WTC11 (cell line): ENCODE measurements at places on chromosomes 16 and 17.
A peak's percentile ranks its signal among the peaks of the same experiment; 100 is the strongest.

GRCh38 chr17:45018848-45019711 is 32.4 kb downstream of the DCAKD start:
- peak; percentile 38 for DNase-seq

DNA sequence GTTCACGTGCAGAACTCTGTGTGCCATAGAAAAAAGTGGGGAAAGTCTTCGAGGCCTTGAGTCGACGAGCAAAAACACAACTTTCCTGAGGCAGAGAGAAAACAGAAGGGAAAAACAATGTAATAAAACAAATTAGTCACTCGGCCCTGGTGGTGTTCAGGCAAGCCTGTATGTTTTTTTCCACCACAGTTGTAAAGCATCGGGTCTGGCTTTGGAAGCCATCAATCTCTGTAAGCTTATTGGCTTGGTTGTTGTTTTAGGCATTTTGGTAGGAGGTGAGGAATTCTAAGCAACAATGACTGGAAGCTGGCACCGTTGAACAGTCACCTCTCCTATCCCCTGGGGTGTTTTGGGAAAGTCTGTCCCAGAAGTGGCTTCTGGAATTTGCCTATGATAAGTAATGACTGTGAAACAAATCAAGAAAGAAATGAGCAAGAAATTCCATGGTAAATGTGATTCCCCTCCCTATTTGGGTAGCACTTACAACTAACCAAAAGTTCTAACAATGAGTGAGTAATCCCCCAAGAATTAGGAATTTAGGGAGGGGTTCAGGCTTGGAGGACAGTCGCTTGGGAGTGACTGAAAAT is 2.8 kb downstream of the CDH13 start:
- DNase-seq = no peak

GRCh38 chr17:5184288-5184687 is 7.4 kb downstream of the ZNF594 start:
- no peak for DNase-seq

DNA sequence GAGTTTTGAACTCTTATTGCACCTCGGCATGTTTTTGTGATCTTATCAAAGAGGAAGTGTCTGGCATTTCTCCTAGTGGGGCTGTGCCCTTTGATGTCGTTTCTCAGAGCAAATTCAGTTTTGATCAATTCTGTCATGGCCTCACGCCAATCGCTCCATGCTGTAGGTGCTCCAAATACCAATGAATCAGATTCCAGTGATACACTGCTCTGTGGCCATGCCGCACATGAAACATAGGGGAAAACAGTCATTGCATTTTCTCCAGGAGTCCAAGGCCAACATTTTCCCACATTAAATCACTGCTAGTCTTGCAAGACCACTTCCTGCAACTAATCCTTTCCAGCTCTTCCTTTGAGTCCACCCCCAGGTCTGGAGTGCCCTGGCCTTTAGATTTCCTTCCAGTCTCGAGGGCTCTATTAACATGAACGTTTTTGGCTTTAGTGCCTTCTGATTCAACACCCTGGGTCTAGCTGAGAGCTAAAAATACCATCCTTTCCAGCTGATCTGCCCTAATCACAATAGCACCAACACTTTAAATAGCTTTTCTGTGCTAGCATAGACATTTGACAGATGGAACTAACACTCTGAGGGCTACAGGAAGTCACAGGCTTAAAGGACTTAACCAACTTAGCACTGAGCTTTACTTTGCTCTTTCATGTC is 18.2 kb upstream of the RASL10B start:
- no peak for DNase-seq

- DNase-seq = no peak
Observed at GRCh38 chr17:78677303-78678221, 100.4 kb upstream of the DNAH17 start.

DNA sequence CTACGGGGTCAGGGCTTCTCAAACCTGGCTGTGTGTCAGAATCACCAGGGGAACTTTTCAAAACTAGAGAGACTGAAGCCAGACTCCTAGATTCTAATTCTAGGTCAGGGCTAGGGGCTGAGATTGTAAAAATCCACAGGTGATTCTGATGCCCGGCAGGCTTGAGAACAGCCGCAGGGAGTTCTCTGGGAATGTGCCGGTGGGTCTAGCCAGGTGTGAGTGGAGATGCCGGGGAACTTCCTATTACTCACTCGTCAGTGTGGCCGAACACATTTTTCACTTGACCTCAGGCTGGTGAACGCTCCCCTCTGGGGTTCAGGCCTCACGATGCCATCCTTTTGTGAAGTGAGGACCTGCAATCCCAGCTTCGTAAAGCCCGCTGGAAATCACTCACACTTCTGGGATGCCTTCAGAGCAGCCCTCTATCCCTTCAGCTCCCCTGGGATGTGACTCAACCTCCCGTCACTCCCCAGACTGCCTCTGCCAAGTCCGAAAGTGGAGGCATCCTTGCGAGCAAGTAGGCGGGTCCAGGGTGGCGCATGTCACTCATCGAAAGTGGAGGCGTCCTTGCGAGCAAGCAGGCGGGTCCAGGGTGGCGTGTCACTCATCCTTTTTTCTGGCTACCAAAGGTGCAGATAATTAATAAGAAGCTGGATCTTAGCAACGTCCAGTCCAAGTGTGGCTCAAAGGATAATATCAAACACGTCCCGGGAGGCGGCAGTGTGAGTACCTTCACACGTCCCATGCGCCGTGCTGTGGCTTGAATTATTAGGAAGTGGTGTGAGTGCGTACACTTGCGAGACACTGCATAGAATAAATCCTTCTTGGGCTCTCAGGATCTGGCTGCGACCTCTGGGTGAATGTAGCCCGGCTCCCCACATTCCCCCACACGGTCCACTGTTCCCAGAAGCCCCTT is 10.9 kb downstream of the STH start:
- DNase-seq = no peak

DNA sequence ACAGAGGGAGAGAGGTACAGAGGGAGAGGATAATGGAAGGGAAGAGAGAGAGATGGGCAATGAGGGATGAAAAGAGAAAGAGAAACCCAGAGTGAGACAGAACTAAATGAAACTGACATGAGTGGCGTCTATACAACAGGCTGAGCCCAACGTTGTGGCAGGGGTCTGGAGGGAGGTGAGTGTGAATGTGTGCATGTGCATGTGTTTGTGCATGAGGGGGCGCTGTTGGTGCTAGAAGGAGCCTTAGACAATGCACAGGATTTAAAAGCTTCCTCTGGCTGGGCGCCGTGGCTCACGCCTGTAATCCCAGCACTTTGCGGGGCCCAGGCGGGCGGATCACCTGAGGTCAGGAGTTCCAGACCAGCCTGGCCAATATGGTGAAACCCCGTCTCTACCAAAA is 454.8 kb upstream of the CDH11 start:
- peak; percentile 77 for DNase-seq

DNA sequence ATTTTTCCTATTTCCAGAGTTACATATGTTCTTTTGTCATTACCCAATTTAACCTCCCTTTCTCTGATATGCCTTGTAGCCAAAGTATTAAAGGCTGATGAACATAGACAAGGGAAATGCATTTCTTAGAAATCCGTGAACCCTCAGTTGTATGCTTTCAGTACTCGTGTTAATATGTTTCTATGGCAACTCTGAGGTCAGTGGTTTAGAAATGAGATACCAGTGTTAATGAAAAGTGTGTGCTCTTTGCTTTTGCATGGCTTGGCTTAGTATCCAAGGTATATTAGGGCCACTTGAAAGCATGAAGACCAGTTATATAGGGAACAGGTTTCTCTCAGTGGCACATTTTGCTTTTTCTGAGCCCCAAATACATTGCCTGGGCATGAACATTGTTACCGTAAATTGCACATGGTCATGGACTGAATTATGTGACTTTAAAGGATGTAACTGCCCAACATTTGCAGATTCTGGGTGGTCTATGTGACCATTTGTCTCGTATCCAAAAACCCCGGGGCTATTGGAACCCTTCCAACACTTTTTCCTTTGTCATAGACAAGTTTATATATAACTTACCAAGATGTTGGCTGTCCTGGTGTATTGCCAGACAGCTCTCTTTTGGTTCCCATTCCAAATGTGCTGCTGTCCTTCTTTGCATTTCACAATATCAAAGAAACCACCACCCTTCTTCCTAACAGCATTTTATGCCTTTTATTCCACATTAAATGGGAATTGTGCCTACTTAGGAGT is 17.5 kb downstream of the ABHD15 start:
- no peak for DNase-seq

- no peak for DNase-seq
Observed at GRCh38 chr17:14321980-14322776, 21.3 kb downstream of the HS3ST3B1 start.

- DNase-seq = no peak
Observed at GRCh38 chr16:86882586-86883280, 304.4 kb downstream of the FOXL1 start.
